Suprapubic skin (tissue), 4 donors: ENCODE measurements at places on chromosomes 12 and 14. TPM values are rescaled to one million over a fixed set of nuclear protein-coding genes. Genes with fewer than 3 reads are reported as not detected.

Gene FOXA1
- total RNA-seq = 4.8 TPM

Gene POC1B
- total RNA-seq = 28.2 TPM

Gene MIP
- total RNA-seq = not detected

Gene TAS2R10
- 1.1 TPM for total RNA-seq

Gene SELPLG
- total RNA-seq = 5.6 TPM

Gene CLEC1A
- total RNA-seq = 2.1 TPM

Gene SERPINA10
- total RNA-seq = 0.24 TPM

Gene GLI1
- total RNA-seq = 2.9 TPM
